ENCODE measurements at places on chromosomes 11 and 22.

DNA sequence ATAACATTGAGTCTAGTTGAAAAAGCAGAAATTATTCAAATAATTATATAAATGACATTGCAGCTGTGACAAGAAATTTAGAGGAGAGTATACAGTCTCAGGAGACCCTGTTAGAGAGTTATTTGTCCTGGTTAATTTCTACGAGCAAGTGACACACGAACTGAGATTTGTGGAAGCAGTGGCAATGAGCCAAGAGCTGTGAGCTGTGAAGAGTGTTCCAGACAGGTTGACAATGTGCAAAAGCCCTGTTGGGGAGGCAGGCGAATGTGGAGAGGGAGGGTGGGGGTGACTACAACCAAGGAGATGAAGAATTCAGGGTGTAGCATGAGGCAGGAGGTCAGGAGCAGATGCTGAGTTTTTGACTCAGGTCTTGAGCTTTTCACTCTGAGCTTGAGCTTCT lies 620.2 kb upstream of the TENM4 start:
- DNase-seq = no peak

DNA sequence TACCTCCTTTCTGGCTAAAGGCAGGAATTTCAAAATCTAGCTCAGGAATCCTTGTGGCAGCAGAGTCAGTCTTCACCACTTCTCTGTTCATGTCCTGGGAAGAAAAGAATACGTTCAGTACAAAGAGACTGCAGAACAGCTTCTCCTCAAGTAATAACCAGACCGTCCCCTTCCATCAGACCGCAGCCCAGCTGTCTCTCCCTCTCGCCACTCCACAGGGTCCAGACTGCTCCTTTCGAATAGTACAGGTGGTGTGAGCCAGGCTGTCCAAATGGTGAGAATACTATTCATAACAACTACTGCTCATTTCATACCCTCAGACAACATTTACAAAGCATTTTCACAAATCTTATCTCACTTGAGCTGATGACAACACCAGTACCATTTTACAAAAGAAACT lies 857 bp downstream of the ZPR1 start:
- DNase-seq = no peak

DNA sequence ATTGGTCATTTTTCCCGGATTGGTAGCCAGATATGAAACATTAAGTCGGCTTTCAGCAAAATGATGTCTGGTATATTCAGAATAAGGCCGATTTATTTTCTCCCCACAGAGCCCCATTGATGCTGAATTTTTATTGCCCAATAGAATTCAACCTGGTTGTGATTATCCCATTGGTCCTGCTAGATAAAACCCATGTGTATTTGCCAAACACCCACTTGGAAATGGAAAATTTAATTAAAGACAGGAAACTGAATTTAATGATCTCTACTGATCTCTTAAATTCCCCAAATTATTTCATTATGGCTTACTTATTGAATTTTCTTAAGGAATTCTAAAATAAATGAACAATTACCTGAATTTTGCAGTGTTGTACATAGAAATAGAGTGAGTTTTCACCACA lies 609.8 kb downstream of the NTM start:
- no peak for DNase-seq

GRCh38 chr11:115503083-115503885 lies 931 bp downstream of the CADM1 start:
- DNase-seq = peak; percentile 72

DNA sequence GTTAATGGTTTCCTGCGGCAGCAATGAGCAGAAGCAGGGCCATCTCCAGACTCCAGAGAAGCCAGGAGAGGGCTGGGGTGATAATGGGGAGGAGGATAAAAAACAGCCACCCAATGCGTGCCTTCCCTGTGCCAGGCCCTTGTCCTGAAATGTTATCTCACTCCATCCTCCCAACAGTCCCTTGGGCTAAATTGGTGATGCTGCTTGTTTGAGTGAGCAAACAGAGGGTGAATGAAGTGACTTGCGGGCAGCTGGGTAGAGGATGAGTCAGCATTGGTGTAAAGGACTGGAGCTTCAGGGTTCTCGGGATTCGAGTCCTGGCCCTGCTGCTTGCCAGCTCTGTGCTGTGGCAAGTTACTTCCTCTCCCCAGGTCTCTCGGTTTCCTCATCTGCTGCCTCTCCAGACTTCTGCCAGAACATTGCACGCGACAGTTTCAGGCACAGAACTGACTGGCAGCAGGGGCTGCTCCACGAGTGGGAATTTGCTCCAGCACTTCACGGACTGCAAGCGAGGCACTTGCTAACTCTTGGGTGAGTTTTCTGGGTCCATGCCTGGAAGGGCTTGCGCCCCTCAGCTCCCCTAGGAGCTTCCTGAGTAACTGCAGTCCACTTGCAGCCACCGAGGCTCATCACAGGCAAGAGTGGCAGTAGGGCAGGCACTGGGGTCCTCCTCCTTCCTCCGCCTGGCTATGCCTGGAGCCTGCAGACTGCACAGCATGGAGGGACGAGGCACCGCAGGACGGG lies at the start of gene P2RY6:
TSS of gene P2RY6 (plus strand) at position 403 of the 744 bp plus-strand sequence. CDS start 24,181 bp downstream, outside the sequence.
- no peak for DNase-seq

- DNase-seq = no peak
Observed at GRCh38 chr11:22130462-22131053, 62.3 kb upstream of the ANO5 start.

DNA sequence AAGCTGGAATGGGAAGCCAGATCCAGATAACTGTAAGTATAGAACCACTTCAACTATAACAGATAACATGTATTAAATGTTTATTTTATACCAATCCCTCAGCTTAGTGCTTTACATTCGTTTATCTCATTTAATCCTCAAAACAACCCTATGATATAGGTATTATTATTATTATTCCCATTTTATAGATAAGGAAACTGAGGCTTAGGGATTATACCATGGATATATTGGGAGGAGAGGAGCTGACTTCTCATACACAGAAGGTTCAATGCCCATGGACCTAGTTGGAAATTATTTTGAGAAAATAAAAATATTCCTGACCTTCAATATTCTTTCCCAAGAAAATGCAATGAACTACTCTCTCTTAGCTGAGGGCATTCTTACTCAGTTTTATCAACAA lies 140.4 kb upstream of the C11orf58 start:
- no peak for DNase-seq

- DNase-seq = no peak
Observed at GRCh38 chr11:9206496-9206895, 58.7 kb downstream of the DENND5A start.

- DNase-seq = no peak
Observed at GRCh38 chr11:105032495-105032894, 2.4 kb downstream of the CASP1 start.

GRCh38 chr22:27507111-27507611 lies 294.4 kb downstream of the MN1 start:
- no peak for DNase-seq

- no peak for DNase-seq
Observed at GRCh38 chr22:19109198-19110063, 12.8 kb downstream of the DGCR2 start.

DNA sequence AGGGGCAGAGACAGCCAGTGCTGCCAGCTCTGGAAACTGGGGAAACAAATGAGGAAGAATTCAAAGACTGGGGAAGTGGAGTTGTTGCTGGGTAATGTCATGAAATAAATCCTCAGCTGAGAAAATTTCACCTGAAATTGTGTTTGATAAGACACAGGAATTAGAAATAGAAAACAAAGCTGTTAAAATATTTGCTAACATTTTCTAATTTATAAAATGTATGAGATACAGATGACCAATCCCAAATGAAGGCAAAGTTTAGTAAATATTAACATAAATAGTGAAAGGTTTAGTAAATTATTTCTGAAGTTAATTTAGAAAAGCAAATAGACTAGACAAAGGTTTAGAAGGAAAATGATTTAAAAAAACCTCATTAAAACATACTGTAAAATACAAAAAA lies at the start of gene OR56A5:
TSS of gene OR56A5 (minus strand) at position 101 of the 400 bp plus-strand sequence. CDS start at position 101, 0 bp downstream.
- no peak for DNase-seq

- DNase-seq = peak; percentile 20
Observed at GRCh38 chr11:13772223-13773046, 104.0 kb downstream of the FAR1 start.

- no peak for DNase-seq
Observed at GRCh38 chr11:12066056-12066798, 44.2 kb upstream of the MICAL2 start.

DNA sequence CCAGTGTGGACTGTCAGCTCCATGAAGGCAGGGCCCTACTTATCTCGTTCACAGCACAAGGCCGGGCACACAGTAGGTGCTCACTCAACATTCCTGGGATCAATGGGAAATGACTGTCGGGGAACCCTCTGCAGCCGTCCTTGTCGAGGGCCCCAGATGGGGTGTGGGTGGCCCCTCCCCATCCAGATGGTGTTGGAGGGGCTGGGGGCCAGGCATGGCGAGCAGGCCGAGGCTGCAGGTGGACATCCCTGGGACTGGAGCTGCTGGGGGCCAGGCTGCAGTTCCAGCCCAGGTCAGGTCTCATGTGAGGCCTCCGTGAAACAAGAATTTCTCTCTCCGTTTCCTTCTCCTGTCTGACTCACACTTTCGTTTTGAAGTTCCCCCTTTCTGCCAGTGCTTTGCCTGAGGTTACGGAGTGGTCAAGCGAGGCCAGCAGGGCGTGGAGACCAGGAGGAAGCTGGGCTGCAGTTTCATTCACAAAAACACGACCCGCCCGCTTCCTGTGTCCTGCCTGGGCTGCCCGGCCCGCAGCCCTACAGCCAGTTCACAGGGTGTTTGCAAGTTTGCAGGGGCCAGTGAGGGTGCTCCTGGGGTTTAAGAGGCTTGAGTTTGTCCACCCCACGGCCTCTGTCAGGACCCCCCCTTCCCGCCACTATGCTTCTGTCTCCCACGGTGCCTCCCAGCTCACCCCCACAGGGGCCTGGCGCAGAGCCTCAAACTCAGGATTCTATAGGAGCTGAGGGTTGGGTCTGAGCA lies 4.5 kb downstream of the MYEOV start:
- no peak for DNase-seq
